ENCODE measurements at places on chromosomes 2 and 18.

- DNase-seq: no peak
These were observed 22.1 kb downstream of the IL1F10 start for GRCh38 chr2:113089916-113090315.

- DNase-seq: no peak
These were observed 163.6 kb upstream of the VRK2 start for GRCh38 chr2:57882895-57883515.

- DNase-seq: no peak
These were observed 3.7 kb downstream of the GPR35 start for GRCh38 chr2:240628808-240629618.

- DNase-seq: no peak
These were observed 31.4 kb upstream of the TAF1B start for GRCh38 chr2:9811679-9812511.

DNA sequence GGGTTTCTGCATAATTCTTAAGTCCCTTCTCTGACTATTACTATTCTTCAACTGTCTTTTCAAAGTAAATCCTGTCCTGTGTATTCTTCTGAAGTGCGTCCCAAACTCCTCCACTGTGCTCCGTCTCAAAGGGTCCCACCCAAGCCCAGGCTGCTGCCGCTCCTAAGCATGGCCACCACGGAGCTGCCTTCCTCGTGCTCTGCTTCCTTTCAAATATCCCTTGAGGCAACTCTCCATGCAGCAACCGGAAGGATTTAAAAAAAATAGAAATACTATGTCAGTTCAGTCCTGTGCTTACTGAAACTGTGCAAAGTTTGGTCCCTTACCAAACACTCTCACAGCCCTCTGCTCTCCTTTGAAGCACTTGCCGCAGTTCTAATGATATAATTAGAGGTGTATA is 116.1 kb downstream of the NOL10 start:
- no peak for DNase-seq

DNA sequence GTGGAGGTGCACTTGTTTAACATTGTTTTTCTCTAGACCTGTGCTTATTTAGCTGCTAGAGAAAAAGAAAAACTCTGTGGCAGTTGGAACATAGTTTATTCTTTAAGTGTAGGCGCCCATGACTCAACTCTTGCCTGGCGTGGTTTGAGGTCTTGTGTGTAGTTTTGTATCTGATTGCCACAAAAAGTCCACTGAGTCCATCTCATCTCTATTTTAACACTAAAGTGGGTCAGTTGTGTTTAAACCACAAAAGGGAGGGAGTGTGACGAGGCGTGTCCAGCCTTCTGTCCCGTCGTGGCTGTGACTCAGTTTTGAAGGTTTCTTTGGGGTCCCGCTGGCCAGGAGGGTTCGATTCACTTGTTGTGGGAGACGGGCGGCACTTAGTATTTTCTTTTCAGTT is 15.3 kb upstream of the UGT1A9 start:
- no peak for DNase-seq

- no peak for DNase-seq
These were observed 68.6 kb upstream of the LHCGR start for GRCh38 chr2:48824116-48824515.

GRCh38 chr2:99682275-99683060 is 192.7 kb upstream of the REV1 start:
- peak; percentile 2 for DNase-seq

- DNase-seq: no peak
These were observed 178.8 kb upstream of the CHST9 start for GRCh38 chr18:27363872-27364271.

DNA sequence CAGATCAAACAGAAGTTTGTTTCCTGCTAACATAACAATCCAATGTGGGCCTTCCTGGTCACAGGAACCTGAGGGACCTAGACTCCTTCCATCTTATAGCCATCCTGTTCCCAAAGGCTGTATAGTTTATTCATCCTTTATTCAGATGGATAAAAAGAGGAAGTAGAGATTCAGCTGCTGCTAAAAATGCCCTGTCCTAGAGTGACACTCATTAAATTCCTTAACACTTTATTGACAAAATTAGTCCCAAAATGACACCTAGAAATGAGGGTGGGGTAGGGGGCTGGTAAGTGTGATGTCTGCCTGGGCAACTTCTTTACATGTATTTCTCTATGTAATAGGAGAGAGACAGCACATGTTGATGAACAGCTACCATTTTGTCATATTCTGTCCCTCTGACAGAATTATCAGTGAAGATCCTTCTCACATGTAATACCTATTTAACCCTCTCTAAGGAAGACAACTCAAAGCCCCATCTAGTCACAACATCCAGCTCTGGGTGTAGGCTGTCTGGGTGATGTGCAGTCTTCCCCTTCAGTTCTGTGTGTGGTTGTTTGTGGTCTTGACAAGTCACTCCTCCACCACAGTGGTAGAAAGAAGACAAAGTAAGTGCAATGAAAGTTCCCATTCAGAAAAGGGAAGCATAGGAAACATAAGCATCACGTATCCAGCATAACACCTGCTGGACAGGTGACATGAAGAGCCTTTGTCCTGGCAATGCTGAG is 253.9 kb upstream of the CNTNAP5 start:
- no peak for DNase-seq

DNA sequence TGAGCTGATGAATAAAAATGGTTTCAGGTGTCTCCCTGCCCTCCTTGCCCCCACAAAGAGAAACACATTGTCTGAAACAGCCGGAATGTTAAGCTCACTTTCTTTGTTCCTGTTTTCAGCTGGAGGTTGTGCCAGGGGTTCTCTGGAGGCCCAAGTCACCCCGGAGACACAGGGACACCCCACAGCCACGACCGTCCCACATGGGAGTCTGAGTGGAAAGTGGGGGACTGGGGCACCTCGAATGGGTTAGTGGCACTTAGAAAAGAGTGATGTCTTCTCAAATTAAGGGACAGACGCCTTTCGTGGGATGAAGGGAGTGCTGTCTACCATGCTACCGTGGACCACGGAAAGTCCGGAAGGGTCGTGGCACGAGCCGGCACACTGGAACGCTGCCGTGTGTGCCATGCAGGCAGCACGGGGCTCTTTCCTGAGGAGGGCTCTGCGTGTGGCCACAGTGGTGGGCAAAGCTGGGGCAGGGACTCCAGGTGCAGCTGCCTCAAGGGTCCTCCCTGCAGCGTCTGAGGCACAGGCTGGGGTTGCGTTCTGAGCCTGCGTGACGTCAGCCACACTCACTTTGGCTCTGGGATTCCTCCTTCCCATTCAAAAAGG is 39.4 kb upstream of the CTDP1 start:
- no peak for DNase-seq

- no peak for DNase-seq
These were observed 335.2 kb upstream of the LRATD1 start for GRCh38 chr2:14297340-14297739.

All from HFFc6 (cell line).